NCI-H1436 treated with DMSO at 0.1 percent for 48 hours (cell line): ENCODE measurements at places on chromosomes 13 and 19.

DNA sequence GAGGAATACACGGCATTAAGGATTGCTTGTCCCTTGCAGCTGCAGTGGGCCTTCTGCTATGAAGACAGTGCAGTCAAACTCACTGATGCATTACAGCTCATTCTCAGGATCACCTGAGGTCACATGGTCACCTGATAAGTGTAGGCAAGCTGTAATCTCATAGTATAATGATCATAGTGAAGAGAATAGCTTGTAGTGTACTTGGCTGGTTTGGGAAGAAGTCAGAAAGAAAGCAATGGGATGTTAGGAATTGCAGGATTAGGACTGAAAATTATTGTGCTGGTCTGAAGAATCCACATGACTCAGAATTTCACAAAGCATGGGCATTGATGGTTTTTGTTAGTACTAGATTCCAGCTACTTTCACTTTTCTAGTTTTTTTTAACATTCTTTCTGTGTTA lies 76.7 kb downstream of the MBNL2 start:
- DNase-seq: peak; percentile 5

DNA sequence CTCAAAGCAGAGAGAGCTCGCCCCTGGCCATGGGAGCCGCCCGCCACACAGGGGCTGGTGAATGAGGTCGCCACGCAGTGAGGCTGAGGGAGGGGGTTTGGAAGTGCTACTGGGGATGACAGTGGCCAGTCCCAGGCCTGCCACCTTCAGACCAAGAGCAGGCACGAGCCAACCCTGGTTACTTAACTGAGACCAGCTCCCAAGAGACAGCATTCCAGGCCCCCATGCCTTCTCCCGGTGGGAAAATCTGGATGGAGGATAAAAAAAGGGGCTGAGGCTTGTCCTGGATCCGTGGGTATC lies 43.3 kb downstream of the RAB20 start:
- no peak for DNase-seq

DNA sequence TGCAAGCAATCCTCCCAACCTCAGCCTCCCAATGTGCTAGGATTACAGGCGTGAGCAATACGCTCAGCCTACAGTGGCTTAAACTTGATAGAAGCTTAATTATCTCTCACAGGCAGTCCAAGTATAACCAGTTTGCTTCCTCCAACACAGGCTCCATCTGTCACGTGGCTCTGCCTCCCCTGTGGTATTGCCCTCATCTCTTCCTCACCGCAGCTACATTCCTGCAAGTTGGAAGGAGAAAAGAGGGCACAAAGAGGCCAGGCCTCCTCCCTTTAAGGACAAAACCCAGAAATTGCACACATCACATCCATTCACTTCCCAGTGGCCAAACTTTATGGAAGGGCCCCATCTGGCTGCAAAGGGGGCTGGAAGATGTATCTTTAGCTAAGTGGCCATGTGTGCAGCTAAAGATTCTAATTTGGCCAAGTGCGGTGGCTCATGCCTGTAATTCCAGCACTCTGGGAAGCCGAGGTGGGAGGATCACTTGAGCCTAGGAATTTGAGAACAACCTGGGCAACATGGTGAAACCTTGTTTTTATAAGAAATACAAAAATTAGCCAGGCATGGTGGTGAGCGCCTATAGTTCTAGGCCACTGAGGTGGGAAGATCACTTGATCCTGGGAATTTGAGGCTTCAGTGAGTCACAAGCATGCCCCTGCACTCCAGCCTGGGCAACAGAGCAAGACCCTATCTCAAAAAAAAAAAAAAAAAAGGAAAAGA lies 3.1 kb upstream of the SDHAF1 start:
- no peak for DNase-seq

DNA sequence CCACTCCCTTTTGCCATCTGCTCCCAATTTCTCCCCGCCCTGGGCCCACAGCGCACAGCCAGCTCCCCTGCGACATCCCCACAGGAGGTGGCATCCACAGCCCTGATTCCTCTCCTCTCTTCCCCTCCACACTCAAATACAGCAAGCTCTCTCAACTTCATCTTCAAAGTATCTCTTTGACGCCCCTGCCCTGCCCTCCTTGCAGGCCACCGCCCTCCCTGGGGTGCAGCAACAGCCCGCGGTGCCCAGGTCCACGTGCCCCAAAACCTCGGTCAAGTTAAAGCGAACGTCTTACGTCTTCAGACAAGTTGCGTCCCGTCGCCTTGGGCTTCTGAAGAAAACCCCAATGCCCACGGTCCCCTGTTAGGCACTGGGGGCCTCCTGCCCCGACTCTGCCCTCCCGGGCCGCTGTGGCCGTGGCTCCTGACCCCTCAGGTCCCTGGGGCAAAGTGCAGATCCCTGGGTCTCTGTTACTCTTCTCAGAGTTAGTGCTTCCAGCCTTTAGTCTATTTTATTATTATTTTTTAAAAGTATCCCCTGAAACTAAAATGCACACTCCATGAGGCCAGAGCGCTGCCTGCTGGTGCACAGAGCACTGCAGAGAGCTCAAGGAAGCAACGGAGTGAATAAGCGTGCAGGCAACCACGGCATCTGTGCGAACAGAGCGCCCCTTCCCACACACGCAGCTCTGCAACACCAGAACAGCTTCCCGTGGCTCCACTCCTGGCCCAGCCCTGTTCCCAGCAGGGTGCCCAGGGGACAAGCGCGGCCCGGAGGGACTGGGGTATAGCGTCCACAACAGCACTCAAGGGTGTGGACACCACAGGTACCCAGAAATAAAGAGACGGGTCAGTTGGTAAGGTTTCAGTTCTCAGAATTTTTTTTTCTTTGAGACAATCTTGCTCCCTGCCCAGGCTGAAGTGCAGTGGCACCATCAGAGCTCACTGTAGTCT lies 26.4 kb downstream of the IL17D start:
- DNase-seq: no peak

DNA sequence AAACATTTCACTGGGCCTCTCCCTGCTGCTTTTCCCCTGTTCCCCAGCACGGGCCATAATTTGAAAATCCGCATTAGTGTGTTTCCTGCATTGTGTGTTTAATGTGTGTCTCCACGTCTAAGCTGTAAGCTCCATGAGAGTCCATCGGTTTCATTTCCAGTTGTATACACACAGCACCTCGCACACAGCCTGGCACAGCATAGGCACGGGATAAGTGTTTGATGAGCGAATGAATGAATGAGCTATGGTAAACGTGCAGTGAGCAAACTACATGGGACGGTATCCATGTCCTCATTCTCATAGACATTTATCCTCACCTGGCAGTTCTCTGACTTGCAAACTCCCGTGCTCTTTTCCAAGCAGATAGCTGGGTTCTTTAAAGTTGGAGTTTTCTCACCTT lies 106.1 kb downstream of the RAB20 start:
- no peak for DNase-seq

GRCh38 chr13:33050161-33050560 lies 33.9 kb downstream of the KL start:
- DNase-seq: no peak

- no peak for DNase-seq
Observed at GRCh38 chr19:1992759-1993260, 22.7 kb downstream of the BTBD2 start.

GRCh38 chr13:29569253-29570050 lies 26.0 kb downstream of the SLC7A1 start:
- no peak for DNase-seq

DNA sequence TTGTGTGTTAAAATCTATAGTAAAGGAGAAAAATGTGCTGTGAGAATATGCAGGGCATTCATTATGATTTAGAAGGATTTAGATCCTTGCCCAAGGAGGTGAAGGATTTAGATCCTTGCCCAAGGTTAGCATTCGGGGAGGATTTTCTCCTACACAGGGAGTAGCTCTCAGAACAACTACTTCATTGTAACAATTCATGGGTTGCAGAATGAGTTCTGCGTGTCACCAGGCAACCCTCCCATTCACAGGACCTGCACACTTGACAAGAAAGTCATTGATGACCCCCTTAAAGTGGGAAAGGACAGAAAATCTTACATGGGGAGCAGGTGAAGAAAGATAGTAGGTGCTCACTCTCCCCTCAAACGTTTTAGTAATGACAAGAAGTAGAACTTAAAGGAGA lies 167.1 kb upstream of the MAB21L1 start:
- no peak for DNase-seq

DNA sequence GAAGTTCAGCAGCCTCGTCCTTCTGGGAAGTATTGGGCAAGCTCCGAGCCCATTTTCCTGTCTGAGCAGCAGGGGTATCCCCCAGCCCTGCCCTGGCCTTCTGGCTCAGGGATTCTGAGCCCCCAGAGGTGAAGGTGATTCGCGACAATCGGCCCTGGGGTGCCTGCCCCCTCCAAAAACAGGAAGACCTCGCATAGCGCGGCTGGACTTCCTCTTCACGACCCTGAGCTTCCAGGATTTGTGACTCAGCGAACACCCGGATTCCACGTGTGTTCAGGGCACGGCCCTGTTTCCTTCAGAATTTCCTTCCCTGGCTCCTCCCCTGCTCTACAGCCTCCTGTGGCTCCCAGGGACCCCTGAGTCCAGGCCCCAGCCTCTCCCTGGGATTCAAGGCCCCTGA lies at the start of gene SEMA6B:
Gene SEMA6B, minus strand, starts transcription at position 116 of the 400 bp plus-strand sequence. CDS start 1,227 bp downstream, outside the sequence.
- DNase-seq: no peak

GRCh38 chr19:3462991-3463713 lies 17.2 kb downstream of the SMIM24 start:
- no peak for DNase-seq

DNA sequence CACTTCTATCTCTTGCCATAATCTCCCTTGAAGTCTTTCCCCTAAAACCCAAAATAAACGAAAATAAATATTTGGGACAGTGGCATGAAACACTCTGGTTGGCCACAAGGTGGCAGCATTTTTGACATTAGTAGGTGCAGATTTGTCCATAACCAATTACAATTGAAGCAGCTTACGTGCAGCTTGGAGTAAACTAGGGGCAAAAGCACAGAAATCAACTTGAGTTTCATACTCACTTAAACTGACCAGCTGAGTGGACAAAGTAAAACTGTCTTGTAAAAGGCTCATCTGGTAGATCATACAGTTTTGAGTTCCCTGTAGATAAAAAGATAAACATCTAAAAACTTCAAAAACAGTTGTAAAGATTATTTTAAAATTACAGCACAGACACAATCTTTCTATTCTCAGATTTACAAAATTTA lies 18.8 kb downstream of the PDCD5 start:
- peak; percentile 5 for DNase-seq

DNA sequence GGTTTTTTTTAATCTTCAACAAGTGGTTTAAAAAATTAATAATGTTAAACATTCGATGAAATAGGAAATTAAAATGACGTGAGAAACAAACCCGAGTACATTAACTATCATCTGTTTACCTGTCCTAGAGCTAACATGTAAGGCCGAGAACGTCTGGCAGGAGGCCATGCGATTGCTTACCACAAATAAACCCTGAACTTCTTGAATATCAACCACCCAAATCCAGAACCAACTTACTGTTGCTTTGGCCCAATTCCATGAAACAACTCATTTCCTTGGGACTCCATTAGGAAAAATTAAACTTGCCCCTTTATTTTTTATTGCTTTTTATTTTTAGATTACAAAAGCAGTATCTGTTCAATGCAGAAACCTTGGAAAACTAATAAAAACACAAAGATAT lies 228.9 kb upstream of the IRS2 start:
- DNase-seq: no peak

- DNase-seq: no peak
Observed at GRCh38 chr13:51432576-51432975, 20.3 kb downstream of the INTS6 start.

- no peak for DNase-seq
Observed at GRCh38 chr13:50712881-50713280, 130.6 kb downstream of the DLEU7 start.

- no peak for DNase-seq
Observed at GRCh38 chr19:56689198-56689597, 17.6 kb upstream of the ZNF835 start.

DNA sequence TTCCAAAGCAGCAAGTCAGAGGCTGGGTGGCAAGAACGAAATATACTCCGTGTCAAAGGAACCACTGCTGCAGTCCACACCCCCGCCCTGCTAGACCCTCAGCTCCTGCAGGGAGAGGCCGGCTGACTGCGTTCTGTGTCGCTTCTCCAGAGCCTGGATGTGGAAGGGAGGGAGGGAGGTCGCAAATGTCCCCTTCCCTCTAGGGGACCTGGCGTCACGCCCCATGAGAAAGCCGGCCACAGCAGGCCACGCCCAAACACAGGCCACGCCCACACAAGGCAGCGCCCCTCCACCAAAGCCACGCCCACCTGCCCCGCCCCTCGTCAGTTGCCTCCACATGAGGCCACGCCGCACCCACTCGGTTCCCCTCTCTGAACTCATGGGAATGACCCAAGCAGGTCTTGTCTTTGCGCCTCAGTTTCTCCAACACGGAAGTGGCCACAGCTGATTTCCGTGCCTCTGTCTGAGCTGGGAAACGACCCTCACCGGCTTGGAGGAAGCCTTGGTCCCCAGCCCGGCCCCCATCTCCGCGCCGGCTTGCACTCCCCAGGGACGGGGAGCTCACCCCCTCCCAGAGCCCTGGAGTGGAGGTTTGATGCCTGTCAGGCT lies 38.4 kb upstream of the TCF3 start:
- DNase-seq: peak; percentile 0

GRCh38 chr13:83919775-83920174 lies 37.5 kb upstream of the SLITRK1 start:
- no peak for DNase-seq

DNA sequence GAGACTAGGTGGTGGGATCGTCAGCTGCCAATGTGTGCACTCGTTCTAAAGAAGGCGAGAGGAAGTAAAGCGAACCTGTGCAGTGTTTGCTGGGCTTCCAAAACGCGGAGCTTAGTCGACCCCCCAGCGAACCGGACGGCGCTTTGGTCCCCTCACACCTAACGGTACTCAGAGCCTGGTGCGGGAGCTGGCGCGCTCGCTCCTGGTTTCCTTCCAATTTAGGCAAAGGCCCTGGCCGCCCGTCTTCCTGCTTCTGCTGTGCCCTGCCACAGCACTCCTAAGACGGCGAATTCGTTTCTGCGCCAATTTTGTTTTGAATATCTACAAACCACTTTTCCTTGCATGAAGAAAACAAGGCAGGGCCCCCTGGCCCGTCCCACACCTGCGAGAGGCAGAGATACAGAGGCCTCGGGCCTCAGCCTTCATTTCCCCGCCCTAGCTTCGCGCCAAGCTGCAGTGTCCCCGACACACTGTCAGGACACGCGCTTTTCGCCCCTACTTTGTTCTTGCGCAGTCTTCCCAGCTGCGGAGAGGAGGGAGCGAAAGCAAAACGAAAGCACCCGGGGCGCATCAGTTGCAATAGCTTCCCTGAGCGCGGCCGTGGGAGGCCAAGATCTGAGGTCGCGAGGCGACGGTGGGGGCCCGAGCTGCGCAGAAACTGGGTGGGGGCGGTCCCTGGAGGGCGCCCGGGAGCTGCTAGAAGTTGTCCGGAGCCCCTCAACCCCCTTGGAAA lies 111.9 kb downstream of the KCNRG start:
- DNase-seq: no peak

DNA sequence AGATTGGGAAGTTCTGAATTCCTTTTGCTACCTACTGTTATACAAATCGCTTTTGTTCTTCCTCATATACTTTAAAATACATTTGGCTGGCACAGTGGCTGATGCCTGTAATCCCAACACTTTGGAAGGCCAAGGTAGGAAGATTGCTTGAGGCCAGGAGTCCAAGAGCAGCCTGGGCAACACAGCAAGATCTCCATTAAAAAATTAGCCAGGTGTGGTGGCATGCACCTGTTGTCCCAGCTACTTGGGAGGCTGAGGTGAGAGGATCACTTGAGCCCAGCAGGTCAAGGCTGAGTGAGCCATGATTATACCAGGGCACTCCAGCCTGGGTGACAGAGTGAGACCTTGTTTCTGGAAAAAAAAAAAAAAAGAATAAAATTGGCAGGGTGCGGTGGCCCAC lies 34.4 kb upstream of the CXCL17 start:
- no peak for DNase-seq
